ENCODE measurements at places on chromosomes 12 and 14.
A peak's percentile ranks its signal among the peaks of the same experiment; 100 is the strongest.

- DNase-seq = no peak
Measured at GRCh38 chr12:89892436-89892835, 183.8 kb upstream of the ATP2B1 start.

DNA sequence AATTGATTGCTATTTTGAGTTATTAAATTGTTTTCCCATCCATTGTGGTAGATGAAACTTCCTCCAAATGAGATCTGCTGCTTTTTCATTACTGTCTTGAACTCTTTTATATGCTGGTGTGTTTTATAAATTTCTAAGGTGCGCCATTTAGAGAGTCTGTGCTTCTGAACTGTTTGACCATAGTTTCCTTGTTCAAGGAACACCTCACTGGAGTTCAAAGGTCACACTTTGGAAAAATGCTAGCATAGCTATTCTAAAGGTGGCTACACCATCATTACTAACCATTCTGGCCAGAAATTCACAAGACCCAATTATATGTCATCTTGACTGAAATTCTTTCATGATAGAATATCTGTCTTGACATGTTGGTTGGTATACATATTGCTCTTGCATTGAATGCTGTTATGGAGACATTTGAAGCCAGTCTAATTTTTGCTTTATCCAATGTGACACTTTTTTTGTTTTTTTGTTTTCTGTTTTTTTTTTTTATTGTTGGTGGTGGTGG, 269.5 kb downstream of the PAWR start:
- DNase-seq = no peak

- DNase-seq = no peak
Measured at GRCh38 chr12:52861511-52861910, 12.7 kb upstream of the KRT78 start.

DNA sequence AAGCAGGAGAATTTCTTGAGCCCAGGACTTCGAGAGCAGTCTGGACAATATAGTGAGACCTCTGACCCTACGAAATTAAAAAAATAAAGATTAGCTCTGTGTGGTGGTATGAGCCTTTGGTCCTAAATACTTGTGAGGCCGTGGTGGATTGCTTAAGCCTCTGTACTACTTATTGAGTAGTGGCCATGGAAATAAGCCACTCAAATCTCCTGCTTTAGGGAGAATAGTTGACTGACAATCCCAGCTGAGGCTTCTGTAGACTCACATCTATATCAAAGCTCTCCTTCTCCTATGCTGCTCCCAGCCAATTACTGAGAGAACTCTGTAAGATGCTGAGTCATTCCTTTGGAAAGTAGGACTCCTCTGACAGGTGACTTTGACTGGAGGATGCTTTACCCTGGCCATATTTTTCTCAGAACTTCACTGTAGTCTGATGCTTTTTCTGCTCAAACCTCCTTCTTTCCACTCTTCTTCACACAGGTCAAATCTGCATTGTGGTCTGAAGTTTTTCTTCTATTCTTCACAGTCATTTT, 420.2 kb downstream of the SLC6A15 start:
- no peak for DNase-seq

GRCh38 chr12:99769396-99769980, 121.9 kb downstream of the GARIN6 start:
- no peak for DNase-seq

DNA sequence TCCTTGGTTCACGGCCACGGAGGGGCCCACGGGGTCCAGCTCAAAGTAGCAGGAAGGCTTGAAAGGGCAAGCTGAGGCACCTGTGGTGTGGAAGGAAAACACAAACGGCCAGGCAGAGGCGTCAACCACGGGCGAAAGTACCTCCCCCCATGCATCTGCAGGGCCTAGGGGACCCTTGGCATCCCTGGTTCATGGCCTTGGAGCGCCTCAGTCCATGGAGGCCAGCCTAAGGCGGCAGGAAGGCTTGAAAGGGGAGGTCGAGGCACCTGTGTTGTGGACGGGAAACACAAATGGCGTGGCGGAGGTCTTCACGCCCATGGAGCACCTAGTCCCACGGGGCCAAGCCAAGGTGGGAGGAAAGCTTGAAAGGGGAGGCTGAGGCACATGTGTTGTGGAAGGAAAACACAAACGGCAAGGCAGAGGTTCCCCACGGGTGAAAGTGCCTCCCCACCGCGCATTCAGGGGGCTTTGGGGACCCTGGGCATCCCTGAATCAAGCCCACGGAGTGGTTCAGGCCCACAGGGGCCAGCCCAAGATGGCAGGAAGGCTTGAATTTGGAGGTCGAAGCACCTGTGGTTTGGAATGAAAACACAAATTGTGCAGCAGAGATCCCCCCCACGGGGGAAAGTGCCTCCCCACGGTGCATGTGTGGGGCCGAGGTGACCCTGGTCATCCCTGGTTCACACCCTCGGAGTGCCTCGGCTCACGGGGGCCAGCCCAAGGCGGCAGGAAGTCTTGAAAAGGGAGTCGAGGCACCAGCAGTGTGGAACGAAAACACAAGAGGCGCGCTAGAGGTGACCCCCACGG, 380.8 kb downstream of the ALG10 start:
- DNase-seq = peak; percentile 5

DNA sequence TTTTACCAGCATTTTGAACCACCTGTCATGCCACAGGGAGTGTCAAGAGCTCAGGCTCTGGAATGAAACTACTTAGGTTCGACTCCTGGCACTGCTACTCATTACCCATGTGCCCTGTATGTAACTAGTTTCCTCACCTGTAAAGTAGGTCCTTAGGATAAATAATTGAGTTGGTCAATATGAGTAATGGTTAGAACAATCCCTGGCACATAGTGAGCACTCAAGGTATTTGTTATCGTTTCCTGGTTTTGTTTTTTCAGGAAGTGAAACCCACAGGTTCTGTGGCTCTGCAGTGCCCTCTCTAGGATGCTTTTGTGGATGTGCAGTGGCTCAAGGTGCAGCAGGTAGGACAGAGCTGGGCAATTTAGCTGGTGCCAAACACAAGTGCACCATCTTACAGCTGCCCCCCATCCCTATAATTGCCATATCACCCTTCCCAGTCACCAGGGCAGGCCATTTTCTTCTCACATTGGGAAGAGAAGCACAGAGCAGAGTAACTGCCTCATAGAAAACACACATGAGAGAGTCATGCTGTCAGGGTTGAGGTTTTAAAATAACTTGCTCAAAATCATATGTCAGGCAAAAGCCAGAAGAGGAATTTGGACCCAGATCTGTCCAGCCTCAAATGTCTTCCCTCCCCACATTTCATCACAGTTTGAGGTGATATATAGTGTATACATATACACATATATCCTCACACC, 297.5 kb downstream of the RPAP3 start:
- DNase-seq = no peak

DNA sequence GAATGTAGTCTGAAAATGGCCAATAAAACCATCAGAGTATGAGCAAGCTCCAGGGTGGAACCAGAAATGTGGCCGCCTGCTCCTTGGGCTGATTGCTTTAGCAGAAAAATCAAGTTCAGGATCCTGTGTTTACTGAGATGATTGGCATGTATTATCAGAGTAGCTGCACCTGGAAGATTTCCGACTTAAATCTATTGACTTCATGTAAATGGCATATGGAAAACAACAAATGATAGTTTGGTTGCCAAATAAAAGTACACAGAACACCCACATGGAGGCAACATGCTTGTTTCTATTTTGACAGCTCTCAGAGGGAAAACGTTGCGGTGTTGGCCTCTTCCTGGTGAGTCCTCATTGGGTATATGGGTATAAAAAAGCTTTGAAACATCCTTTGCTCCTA, 31.3 kb downstream of the SOCS2 start:
- DNase-seq = no peak

DNA sequence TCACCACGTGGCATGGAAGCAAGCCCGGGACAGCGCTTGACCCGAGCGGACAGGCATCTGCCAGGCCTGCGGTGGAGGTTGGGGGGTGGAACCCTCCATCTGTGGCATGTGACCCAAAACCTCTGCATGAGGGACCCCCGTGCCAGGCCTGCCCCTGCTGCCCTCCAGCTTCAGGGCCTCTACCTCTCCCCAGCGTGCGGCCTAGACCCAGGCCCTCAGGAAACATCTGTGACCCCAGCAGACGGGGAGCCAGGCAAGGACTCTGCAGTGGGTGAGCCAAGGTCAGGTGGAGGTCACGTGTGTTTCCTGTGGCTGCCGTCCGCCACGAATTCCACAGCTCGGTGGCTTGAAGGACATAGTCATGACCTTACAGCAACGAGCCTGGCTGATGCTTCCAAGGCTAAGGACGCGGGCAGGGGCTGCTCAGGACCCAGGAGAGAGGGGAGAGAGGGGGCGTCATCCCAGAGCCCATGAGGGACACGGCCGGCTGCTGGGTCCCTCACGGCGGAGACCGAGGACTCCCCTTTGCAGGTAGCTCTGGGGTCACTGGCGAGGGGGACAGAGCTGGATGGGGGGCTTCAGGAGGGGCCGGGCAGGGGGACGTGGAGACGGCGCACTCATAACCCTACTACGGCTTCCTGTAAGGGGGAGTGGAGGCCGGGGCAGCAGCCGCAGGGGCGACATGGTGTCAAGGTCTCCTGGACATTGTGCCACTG, 91.5 kb downstream of the GALNT9 start:
- no peak for DNase-seq

GRCh38 chr14:93267149-93267711, 60.2 kb downstream of the UBR7 start:
- no peak for DNase-seq

- peak; percentile 74 for DNase-seq
Measured at GRCh38 chr12:121811434-121812319, 7.9 kb downstream of the SETD1B start.

GRCh38 chr12:3389986-3390385, 101.0 kb upstream of the PRMT8 start:
- DNase-seq = no peak

- DNase-seq = peak; percentile 53
Measured at GRCh38 chr12:99043319-99043914, 398.3 kb downstream of the APAF1 start.

DNA sequence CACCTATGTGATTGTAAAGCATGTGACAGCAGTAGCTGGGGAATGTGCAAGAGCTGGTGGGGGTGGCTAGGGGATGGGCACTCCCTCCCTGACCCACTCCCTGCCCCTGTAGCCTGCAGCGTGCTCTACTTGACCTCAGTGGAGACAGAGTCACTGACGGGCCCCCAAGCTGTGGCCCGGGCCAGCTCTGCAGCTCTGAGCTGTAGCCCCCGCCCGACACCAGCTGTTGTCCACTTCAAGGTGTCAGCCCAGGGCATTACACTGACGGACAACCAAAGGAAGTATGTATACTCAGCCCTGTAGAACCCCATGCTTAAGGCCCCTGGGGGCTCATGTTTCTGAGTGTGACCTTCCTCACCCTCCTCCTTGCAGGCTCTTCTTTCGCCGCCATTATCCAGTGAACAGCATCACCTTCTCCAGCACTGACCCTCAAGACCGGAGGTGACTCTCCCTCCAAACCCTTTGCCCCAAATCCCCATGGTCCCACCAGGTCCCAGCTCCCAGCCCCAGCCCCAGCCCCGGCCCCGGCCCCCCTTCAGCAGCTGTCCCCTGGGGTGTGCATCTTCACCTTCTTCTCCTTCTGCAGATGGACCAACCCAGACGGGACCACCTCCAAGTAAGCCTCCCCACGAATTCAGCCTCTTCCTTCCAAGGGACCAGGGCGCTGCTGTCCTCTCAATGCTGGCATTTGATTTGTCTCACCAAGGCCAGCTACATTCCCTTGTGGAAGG, 13.3 kb downstream of the TNS2 start:
- no peak for DNase-seq

DNA sequence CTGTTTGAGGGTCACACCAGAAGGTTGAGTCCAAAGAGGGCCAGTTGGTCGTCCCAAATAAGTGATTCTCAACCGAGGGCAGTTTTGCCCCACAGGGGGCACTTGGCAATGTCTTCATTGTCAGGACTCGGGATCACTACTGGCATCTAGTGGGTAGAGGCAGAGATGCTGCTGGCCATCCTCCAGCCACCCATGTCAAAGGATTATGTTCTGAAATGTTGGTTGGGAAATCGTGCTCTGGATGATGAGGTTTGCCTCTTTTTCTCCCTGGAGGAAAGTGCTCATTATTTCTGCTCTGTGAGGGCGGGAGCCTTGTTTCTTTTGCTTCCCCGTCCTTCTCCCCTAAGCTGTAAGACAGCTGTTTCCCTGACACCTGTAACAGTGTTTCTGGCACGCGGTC, 3.6 kb downstream of the ZNF839 start:
- DNase-seq = peak; percentile 39

GRCh38 chr12:51377099-51377984, 13.9 kb downstream of the GALNT6 start:
- DNase-seq = no peak

DNA sequence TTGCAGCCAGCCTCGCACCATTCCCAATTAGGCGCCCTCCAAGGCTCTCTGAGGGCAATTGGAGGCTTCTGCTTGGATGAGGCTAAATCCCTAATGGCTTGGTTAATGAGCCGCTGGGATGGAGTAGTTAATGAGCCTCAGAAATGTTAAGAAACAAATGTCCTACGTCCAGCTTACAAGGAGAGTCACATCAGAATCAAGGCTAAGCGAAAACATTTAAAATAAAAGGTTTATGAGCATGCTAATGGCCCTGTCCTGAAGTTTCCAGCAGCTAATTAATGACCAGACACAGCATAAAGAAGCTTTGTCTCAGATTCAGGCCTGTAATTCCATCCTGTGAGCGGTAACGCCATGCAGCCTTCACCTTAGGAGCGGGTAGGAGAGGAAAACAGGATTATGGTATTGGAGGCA, 200.7 kb upstream of the BCL2L14 start:
- no peak for DNase-seq

GRCh38 chr14:105591052-105591451, 64.7 kb downstream of the TMEM121 start:
- no peak for DNase-seq

DNA sequence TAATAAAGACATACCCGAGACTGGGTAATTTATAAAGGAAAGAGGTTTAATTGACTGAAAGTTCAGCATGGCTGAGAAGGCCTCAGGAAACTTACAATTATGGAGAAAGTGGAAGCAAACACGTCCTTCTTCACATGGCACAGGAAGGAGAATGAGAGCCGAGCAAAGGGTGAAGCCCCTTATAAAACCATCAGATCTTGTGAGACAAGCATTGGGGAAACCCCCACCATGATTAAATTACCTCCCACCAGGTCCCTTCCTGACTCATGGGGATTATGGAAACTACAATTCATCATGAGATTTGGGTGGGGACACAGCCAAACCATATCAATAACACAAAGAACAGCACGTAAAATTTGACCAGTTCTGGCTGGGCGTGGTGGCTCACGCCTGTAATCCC, 85.6 kb upstream of the ATF7IP start:
- DNase-seq = no peak

DNA sequence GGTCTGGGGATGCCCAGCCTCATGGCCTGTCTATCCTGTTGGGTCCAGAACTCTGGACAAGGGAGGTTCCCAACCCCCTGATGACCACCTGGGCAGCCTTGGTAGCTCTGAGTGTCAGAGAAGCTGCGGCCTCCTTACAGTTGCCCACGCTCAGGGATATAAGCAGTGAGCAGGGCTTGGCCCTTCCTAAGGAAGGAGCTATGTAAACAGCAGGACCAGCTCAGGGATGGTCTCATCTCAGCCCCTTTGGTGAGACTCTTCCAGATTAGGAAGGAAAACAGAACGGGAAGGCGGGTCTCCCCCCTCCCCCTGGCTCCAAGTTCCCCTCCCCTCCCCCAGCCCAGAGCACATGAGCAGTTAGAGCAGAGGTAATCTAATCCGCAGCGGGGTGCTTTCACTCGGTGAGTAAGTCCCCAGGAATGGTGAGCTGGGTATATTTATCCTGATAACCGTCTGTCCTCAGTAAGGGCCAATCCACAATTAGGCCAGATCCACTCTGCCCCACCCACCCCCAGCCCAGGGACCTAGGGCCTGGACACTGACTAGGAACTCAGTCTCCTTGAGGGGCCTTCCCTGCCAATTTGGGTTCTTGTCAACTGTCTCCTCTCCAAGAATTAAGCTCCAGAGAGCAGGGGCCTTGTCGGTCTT, 29.5 kb upstream of the RPLP0 start:
- peak; percentile 74 for DNase-seq

- no peak for DNase-seq
Measured at GRCh38 chr12:98373025-98373554, 142.3 kb upstream of the TMPO start.
